NCI-H1105 treated with DMSO at 0.1 percent for 48 hours (cell line): ENCODE measurements at places on chromosomes 5 and 9.

DNA sequence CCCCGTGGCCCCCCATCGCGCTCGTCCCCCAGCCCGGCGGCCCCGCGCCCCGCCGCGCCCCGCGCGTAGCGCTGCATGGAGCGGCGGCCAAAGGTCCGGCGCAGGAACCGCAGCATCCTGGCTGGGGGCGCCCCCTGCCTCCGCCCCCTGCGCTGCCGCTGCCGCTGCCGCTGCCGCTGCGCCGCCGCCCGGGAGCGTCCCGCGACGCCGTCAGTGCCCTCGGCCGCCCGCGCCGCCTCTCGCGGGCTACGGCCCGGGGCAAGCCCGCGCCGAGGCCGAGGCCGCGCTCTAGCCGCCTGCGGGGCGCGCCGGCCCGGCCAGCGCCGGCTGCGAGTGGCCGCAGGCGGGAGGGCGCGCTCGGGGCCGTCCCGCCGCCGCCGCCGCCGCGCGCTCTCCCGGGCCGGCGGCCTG is 523 bp downstream of the EPB41L4B start:
- DNase-seq: no peak

DNA sequence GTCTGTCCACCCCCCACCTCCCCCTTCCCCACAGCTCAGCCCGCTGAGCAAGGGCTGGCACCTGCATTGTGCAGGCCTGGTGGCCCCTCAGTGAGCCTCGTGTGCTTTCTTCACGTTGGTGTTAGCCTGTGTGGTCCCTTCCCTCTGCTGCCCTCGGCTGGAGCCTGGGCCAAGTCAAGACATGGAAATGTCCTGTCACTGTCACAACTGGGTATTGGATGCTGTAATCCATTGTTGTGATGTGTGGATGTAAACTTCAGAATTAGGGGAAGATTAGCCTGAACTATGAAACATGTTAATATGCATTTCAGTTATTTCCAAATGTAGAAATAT is 103.9 kb downstream of the TRIO start:
- DNase-seq: no peak

- peak; percentile 5 for DNase-seq
Measured at GRCh38 chr9:134217431-134218210, 53.3 kb upstream of the RNU6ATAC start.

DNA sequence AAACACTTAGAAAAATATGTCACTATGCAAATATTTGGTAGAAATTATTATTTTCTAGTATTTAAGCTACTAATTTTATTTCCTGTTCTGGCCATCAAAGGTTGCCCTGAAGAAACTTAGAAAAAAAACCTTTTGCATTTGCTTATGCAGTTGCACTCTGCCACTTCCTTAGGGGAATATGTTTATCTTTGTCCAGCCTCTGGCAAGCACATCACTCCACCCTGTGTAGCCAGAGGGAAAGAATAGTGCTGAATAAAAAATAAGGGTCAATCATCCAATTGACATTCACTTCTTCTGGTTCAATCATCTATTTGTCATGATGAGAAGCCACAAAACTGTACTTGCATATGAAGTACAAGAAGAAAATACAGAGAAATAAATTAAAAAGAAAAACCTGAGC is 72.8 kb downstream of the CETN3 start:
- DNase-seq: no peak

- no peak for DNase-seq
Measured at GRCh38 chr5:137688210-137688840, 47.6 kb downstream of the KLHL3 start.

DNA sequence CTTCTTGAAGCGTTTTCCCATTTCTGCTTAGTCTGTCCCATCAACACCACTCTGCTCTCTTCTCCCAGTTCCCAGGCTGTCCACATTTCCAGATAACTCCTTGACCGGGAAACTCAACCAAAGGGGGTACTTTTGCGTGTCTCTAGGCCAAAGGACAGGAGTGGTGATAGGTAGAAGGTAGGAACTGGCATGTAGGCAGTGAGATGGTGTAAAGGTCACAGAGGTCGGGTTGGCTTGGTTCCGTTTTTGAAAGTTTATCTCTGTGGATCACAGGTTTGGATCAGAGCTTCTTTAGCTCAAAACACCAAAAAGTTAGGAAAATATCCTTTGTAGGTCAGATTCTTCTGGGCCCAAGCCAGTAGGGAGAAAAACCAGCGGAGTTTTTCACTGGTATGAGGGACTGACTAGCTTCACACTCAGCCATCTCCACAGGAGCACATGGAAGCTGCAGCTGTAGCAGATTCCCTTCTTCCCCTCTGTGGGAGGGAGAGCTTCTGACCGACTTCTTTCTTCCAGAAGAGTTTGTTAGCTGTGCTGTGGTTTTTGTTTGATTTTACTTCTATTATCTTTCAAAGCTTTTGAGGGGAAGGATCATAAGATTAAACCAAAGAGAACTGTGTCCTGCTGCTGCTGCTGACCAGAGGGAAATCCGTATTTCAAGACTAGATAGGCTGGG is 98.4 kb upstream of the DMRT1 start:
- no peak for DNase-seq

- DNase-seq: no peak
Measured at GRCh38 chr9:9747787-9748186, 865.0 kb downstream of the PTPRD start.

GRCh38 chr5:149310947-149311658 is 34.2 kb upstream of the GRPEL2 start:
- DNase-seq: no peak

DNA sequence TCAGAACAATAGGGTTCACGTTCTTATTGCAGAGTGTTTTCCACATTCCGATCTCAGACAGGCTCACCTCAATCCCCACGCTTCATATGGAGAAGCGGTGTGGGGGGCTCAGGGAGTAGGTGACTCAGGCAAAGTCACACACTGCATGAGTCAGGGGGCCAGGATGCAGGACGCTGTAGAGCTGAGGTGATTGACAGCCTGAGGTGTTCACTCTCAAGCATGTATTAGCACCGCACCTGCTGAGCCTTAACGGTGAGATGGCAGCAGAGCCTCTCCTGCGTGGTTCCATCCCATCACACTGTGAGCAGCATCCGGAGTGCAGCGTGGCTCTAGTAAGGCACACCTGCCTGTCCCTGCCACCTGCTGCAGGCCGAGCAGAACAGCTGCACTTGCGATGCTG is 194.0 kb downstream of the IRX2 start:
- DNase-seq: no peak

- DNase-seq: no peak
Measured at GRCh38 chr9:116549061-116549664, 137.9 kb upstream of the TRIM32 start.

GRCh38 chr9:124551472-124552272 is 44.5 kb upstream of the NR5A1 start:
- peak; percentile 31 for DNase-seq

- no peak for DNase-seq
Measured at GRCh38 chr9:92853716-92854115, 24.1 kb downstream of the ZNF484 start.

DNA sequence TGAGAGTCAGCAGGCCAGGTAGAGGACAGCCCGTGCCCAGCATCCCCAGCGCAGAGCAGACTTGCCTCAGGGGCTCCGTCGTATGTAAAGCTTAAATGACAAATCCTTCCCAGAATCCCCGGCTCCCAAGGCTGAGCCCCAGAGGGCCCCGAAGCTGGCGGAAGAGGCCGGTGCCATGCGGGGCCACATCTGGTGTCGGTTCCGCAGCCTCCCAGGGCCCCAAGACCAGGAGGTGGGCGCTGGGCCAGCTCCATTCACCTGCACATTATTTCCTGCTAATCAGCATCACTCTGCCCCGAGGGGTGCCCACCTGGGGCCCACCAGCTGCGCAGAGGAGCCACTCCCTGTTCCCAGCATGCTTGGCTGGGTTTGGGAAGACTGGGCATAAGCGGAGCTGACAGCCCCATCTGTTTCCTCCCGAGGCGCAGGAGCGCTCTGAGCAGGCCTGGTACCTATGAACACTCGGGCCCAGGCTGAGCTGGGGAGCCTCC is 124.0 kb upstream of the PPP1R26 start:
- DNase-seq: no peak

DNA sequence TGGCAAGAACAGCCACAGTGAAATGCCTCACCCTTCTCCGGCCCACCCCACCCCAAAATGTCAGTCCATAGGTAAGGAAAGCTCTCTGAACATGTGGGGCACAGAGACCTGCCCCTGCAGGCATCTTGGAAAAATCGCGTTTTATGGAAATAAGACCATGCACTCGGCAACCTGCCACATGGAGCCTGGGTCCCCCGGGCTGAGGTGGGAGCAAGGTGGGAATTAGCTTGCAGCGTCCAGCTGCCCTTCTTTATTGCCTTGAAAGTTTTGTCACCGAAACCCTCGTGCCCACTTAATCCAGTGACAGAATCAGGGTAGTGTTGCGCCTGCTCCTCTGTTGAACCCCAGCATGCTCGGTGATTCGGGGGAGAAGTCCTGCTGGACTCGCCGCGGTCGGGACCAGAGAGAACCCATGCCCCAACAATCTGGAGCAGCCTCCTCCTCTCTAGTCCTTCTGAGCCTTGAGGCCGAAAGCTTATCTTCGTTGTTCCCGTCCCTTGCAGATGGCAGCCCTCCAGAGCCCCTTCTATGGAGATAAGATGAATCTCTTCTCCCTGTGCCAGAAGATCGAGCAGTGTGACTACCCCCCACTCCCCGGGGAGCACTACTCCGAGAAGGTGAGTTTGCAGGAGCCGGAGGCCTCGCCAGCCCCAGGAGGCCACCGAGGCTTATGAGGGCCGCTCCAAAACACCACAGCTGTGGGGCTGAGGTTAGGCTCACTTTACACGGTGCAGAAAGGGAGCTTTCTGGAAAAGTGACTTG is 67.9 kb downstream of the PSMB7 start:
- no peak for DNase-seq

DNA sequence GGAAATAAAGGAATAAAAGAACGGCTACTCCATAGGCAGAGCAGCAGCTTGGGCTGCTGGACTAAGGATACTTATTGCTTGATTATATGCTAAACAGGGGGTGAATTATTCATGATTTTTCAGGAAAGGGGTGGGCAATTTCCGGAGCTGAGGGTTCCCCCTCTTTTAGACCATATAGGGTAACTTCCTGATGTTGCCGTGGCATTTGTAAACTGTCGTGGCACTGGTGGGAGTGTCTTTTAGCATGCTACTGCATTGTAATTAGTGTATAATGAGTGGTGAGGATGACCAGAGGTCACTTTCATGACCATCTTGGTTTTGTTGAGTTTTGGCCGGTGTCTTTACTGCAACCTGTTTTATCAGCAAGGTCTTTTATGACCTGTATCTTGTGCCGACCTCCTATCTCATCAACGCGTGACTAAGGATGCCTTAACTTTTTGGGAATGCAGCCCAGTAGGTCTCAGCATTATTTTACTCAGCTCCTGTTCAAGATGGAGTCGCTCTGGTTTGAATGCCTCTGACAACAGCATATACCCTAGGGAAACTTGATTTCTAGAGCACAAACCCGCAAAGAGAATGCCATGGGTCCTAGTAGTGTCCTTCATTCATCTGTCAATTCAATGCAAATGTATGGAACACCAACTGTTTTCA is 47.8 kb upstream of the PWWP2A start:
- DNase-seq: no peak

DNA sequence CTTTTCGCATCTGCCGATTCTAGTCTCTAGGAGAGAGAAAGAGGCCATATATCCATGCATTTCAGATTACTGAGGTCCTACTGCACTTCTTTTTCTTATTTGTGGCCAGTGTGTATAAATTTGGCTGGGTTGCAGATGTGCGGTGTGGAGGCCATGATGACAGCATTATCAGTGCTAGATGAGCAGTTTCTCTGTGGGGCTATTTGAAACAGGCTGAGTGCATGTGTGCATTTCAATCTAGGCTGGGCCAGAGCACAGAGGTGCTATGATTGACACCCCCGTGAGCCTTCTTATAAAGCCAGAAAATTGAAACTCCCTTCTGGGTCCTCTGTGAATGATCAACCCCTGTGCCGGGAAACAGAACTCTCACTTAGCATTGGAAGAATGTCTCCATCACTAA is 70.0 kb downstream of the TMEM252 start:
- no peak for DNase-seq

DNA sequence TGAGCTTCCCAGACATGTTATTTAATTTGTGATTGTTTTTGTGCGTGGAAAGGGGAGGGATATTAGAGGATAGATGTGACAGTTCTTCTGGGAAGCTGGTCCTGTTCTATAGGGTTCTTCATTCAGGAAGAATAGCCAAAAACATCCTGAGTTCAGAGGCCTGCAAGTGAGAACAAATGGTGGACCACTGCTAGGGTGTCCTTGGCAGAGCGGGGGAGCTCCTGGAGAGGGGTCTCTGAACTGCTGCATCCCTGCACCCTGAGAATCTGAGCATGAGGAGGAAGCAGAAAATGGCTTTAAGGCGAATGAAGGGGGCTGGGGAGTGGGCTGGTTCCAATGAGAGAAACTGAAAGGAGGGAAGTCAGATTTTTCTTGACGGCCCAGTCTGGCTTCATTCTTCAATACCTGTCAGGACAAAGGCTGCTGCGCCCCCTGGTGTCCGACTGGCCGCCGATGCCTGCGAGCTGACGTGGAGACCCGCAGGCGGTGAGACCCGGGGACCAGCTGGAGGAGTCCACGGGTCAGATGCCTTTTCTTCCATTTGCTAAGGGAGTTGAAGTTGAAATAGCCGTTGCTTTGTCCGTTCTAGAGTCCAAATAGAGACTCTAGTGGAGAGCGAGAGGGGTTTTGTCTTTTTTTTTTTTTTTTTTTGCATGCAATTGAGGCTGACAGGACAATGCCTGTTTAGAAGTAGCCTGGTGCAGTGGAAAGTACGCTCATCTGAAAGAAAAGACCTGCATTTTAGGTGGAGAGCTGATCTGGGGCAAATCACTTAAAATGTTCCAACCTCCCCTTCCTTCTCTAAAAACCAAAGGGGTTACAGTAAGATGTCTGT is 39.5 kb upstream of the NFIB start:
- DNase-seq: no peak

DNA sequence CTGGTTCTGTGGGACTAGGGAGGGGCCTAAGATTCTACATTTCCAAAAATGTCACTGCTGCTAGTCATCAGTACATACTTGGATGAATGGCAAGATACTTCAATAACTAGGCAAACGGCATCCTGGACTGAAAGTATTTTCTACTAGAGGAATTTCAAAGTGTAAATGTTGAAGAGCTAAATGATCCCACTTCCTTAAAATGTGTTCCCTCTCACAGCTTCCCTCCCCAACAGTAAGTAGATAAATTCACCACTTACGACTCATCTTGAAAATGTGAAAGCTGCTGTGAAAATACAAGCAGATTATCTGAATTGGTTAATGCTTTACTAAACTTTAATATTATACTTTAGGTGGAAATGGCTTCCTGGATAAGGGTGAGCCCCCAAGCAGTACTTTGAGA is 1571.5 kb upstream of the WWC1 start:
- DNase-seq: no peak

DNA sequence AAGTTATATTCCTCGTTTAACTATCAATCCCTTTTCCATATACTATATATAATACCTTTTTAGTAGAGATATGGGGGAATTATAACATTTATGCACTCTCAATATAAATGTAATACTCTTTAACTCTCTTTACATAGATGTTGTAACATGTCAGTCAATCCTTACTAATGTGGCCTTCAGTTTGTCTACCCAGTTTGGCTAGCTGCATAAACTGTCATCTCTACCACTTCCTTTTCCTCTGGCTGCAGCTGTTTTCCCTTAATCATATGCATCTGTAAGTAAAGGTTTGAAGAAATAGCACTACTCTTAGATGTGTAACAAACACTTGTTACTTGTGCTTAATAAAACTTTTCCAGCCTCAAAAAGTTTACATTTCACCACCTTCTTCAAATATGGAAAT is 13.4 kb downstream of the ABHD17B start:
- DNase-seq: no peak
